ENCODE measurements at places on chromosomes 16 and 17.

DNA sequence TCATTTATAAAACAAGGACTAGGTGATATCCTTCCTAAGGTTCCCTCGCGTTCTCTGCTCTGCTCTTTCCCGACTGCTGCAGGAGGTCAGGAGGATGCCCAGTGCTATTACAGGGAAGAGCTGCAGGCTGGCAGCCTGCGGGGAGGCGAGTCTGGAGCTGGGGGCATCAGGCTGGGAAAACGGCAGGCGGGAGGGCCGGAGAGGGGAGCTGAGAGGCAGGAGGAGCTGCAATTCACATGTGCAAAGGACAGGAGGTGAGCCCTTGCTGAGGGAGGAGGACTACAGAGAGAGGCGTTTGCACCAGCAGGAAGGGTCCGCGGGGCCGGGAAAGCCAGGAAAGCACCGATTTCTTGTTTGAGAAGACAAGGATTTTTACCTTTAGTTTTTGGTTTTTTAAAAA lies 8.1 kb downstream of the ADAD2 start:
- DNase-seq: no peak

- peak; percentile 78 for DNase-seq
Measured at GRCh38 chr17:7294614-7295153, at the start of gene YBX2. TSS of gene YBX2 (minus strand) at chr17:7294639. CDS start at chr17:7294500, 139 bp downstream.

GRCh38 chr16:48949636-48950035 lies 332.0 kb downstream of the CBLN1 start:
- no peak for DNase-seq

GRCh38 chr17:2335726-2336214 lies 487 bp downstream of the TSR1 start:
- no peak for DNase-seq

DNA sequence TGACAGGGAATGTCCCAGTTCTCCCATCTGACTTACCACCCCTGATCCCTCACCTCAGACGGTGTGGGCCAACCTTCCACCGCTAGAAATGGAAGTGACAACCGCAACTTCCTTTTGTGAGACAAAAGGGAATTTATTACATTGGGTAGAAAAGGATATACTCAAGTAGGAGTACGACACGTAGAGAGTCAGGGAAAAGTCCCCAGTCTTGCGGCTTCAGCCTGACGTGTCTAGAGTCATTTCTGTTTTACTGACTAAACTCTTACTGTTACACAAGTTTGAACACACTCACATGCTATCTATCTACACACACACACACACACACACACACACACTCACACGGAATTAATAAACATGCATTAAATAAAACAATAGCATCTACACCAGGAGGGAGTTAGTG lies 178.9 kb downstream of the COPRS start:
- DNase-seq: no peak

GRCh38 chr17:41895617-41896016 lies 23.1 kb downstream of the ACLY start:
- no peak for DNase-seq

DNA sequence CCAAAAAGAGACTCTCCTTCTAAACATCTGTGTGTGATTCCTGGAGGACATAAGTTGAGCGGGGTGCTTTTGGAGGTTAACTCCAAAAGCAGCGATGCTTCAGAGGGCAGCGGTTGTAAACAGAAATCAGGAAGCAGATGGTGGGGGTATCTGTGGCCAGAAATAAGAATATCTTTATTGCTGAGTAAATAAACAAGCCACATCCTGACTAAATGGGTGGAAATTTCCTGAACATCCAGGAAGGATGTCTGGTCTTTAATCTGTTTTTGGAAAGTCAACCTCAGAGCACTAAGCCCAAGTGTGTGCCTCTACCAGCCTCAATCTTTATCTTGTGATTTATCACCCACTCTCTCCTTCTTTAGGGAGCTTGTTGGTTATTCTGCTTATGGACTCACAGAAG lies 123.3 kb downstream of the CDH13 start:
- DNase-seq: no peak

- DNase-seq: no peak
Measured at GRCh38 chr17:76153640-76154039, 12.6 kb upstream of the FOXJ1 start.

DNA sequence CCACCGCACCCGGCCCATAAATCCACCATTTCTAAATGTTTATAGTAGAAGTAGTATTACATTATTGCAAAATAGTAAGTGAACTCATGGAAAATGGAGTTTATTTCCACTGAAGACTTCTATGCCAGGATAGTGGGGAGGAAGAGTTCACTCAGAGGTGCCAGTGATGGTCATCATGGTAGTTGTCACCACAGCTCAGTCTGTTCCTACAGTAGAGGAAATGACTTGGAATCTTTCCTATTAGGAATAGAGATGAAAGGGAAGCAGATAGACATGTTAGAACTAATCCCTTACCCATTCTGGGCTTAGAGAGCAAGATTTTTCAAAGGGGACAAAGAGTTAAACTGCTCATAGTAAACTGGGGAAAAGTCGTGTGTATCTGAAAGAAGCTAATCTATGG lies 20.1 kb downstream of the MRPL45 start:
- DNase-seq: no peak

DNA sequence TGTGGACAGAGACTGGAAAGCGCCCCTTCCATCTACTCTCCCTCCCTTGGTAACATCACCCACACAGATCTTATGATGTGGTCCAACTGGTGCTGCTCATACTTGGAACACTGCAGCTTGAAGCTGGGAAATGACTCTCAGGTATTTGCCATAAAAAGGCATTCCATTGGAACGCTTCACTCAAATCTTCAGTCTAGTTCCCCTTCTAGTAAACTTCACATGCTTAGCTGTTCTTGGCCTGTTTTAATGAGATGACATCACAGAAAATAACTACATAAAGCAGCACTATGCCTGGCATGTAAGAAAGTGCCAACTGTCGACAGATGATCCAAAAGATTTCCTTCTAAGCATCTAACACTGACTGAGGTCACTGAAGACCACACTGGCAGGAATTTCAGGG lies 9.3 kb downstream of the ZNF263 start:
- DNase-seq: no peak

DNA sequence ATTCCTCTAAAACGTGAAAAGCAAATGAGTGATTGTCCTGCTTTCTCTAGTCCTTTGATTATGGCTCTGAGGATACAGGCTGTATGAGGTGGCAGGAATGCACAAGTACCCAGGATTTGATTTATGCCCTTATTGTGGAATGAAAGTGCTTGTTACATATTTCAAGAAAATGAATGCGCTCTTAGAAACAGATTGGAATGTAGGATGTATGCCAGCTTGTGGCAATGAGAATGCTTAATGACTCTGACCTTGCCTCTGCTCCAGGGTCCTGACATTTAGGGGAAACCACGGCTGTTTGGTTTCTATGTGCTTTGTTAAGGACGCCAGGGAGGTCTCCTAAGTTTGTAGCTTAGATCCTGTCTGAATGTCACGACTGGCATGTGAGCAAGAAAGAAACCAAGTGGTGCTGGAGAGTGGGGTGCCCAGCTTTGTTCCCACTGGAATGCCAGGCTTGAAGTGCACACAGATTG lies 22.0 kb downstream of the PRCD start:
- no peak for DNase-seq

DNA sequence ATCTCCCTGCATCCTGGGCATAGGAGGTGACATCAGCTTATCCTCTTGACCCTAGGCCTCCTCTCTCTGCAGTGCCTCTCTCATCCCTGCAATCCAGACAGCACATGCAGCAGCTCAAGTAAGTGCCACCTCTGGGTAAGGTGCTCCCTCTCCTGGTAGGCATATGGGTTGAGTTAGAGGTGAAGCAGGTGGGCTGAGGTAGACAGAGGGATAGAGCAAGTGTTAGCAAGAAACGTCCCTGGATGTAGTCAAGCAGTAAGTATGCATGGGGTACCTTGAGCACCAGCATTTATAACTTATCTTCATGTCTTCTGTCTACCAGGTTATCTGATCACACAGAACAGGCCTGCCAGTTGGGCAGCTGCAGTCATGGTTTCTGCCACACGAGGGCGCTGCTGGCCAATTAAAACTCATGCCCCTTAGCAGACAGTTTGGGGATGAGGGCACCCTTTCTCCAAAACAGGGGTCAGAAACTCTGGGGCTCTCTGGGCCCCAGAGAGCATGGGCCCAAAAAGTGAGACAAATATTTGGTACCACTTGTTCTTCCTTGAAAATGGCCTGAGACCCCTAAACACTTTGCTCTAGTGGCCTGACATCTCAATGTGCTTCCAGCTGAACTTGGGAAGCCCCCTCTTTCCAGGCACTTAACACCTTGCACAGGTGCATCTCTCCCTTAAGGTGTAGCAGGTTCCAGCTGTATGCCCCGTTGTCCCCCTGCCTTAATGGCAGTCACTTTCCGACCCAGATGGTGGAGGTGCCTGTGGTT lies 59.8 kb downstream of the NEUROD2 start:
- peak; percentile 71 for DNase-seq

DNA sequence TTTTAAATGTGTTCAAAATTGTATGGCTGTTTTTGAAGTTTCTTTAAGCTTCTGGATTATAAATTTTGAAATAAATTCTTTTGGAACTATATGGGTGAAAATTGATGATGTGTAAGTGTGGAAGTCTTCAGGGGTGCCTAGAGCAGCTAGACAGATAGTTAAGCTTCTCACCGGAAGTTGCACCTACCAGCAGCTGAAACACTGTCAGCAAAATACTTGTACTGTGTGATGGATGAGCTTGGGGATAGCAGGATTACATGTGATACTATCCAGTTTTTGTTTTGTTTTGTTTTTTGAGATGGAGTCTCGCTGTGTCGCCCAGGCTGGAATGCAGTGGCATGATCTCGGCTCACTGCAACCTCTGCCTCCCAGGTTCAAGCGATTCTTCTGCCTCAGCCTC lies 19.7 kb downstream of the RBL2 start:
- peak; percentile 16 for DNase-seq

GRCh38 chr17:76556765-76557367 lies 17.0 kb downstream of the PRCD start:
- DNase-seq: peak; percentile 84

DNA sequence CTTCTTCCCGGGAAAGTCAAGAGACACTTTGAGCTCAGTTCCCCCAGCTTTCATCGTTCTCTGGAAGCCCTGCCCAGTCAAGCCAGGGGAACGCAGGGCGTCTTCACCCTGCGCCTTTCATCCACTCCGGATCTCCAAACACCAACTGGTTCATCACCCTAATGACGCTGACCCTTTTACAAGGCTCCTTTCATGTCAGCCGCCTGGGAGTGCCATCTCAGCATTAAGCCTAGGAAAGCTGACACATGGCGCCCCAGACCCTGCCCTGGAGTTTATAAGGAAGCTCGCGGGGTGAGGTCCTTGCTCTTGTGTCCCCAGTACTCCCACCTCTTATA lies 594 bp upstream of the DNAJC7 start:
- no peak for DNase-seq

DNA sequence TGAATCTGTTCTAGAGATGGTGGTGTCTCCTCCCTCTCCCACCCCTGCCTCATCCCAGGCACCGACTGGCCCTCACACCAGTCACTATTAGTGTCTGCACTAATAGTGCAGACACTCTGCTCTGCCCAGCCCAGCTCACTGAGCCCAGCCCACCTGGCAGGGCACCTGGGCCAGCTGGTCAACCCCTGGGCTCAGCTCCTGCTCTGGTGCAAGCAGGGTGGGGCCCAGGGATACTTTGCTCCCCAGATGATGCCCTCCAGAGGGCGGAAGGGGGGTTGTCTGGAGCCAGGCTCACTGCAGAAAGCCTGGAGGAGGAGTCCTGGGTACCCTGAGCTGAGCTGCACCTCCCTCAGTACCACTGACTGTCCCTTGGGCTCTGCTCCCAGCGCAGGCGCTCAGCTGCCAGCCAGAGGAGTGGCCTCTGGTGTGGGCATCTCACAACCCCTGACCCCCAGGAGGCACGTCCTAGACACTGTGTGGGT lies 14.5 kb downstream of the RAB11FIP4 start:
- no peak for DNase-seq

DNA sequence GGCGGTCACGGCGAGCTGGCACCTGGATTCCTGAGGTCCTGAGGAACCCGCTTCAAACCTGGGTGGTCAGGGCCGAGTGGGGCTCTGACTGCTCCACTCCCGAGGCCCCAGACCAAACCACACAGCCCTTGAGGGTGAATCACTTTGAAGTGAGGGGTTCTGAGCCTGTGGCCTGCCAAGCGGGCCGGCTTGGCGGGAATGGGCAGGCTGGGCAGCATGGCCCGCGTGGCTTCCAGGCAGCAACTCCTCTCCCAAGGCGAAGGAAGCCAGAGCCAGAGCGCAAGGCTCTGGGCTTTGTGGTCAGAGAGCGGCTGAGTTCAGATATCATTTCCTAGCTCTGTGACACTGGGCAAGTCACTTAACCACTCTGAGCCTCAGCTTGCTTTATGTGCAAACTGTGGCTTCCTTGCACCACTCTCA lies 42.7 kb downstream of the CMIP start:
- no peak for DNase-seq

- DNase-seq: peak; percentile 63
Measured at GRCh38 chr16:11224096-11224893, 31.7 kb downstream of the SOCS1 start.

Data from CD4-positive, alpha-beta memory T cell (primary cell).